ENCODE measurements at places on chromosomes 5 and 9.

DNA sequence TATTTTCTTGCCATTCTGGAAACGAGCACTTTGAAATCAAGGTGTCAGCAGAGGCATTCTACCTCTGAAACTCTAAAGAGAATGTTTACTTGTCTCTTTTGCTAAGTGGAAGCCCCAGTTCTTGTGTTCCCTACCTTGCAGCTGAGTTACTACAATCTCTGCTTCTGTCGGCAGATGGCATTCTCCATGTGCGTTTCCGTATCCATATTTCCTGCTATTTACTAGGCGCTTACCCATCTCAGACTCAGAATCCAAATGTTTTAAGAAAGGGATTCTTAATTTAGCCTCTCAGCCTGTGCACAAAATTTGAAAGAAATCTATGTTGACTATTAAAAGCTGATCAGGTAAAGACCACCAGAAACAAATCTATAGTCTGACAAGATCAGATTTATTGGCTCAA is 221.3 kb upstream of the FTMT start:
- DNase-seq: no peak

GRCh38 chr5:174348311-174348981 is 302.9 kb downstream of the NSG2 start:
- DNase-seq: no peak

DNA sequence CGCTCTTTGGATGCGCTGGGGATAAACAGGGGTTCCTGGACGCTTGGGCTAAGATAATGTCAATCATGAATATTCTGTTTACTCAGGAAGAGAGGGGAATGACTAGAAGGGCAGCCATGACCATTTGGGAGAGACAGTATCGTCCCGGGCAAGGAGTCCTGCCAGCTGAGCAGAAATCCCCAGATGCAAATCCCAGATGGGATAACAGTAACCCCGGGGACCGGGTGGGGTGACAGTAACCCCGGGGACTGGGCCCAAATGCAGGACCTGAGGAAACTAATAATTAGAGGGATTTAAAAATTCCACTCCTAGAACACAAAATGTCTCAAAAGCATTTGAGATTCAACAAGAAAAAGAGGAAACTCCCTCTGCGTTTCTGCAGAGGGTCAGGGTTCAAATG is 189.0 kb upstream of the PPP1R26 start:
- no peak for DNase-seq

DNA sequence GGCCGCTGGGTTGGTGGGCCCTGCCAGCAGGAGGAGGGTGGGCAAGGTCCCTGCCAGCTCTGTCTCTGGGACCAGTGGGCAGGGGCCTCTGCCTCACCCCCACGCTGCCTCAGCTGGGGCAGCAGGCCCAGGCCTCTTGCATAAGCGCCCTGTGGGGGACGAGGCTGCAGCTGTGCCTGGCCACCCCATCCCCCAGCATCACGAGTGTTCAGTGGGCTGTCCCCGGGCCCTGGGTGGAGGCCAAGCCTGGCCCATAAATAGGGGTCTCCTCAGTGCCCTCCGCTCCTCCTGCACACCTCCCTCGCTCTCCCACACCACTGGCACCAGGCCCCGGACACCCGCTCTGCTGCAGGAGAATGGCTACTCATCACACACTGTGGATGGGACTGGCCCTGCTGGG is at the start of gene PTGDS:
Gene PTGDS (plus strand): TSS at position 282 of the 400 bp plus-strand sequence. CDS start 75 bp downstream, at position 357.
- DNase-seq: no peak

GRCh38 chr5:88230546-88231066 is 38.0 kb downstream of the TMEM161B start:
- DNase-seq: no peak

DNA sequence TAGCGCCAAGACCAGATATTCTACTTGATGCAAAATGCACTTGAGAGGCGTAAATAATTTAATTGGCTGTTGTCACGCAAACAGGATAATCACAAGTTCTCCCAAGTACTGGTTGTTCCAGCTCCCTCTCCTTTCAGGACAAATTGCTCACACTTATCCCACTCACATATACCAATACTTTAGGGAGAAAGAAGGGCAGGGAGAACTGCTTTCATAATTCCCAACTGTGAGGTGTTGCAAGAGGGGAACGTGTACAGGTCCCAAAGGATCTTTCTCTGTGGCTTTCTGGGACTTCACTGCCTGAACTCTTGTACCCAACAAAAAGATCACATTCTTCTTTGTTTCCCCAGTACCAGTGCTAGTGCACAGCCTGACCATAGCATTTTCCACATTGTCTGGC is 21.5 kb upstream of the TGFBI start:
- DNase-seq: no peak

DNA sequence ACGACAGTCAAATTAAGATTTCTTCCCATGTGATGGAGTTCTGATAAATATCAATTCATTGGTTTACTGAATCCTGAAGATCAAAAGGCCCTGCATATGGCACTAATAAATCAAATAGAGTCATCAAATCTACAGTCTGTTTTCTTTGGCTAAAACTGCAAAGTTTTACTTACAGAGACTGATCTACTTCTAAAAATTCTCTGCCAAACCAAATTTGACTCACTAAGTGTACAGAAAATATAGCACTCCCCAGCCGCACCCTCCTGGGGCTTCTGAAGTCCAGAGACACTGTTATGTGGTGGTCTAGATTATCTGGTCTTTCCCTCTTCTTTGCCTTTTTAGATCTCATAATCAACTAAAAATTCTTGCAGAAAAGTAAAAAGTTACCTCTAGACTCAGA is 237.7 kb downstream of the MLLT3 start:
- no peak for DNase-seq

- no peak for DNase-seq
These were observed 173.4 kb downstream of the DNAH5 start for GRCh38 chr5:13771011-13771571.

DNA sequence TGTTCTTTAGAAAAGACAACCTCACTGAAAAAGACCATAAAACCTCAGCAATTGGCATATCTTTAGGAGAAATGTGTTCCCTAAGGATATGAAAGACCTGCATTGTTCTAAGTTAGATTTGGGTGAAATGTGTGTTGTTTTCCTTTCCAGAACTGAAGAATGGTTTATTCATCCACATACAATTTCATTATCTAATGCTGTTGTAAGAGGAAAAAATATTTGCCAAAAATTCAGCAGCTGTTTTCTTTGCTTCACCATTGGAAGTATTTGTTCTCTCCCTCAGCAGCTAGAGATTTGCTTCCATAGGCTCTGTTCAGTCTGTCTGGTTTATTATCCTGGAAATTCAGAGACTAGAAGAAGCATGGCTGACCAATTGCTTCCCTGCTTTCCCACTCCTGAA is 150.9 kb downstream of the ISOC1 start:
- DNase-seq: no peak

DNA sequence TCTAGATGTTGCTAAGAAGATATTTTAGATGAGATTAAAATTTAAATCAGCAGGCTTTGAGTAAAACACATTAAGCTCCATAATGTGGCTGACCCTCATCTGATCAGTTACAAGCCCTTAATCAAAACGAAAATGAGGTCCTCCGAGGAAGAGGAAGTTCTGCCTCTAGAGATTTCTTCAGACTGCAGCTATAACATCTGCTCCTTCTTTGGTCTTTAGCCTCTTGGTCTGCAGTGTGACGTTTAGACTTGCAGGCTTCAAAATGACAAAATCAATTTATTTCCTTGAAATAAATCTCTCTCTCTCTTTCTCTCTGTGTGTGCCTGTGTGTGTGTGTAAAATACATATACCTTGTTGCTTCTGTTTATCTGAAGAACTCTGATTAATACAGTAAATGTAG is 1429.8 kb upstream of the CDH9 start:
- peak; percentile 20 for DNase-seq

DNA sequence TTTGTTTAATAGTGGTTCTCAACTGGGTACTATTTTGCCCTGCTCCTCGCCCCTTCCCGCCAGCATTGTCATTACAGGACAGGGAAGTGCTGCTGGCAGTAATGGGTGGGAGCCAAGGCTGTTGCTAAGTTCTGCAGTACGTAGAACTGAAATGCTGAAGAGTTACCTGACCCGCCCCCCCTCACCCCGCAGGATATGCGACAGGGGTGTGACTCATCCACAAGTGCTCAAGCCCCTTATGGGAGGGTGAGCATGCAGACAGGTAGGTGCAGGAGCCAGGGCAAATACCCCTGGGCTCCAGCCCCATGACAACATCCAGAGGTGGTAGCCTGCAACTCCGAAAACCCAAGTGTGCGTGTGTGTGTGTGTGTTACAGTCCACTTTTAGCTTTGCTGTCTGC is 35.7 kb downstream of the LRRC70 start:
- no peak for DNase-seq

- DNase-seq: no peak
These were observed 84.3 kb upstream of the SLC1A3 start for GRCh38 chr5:36521838-36522745.

DNA sequence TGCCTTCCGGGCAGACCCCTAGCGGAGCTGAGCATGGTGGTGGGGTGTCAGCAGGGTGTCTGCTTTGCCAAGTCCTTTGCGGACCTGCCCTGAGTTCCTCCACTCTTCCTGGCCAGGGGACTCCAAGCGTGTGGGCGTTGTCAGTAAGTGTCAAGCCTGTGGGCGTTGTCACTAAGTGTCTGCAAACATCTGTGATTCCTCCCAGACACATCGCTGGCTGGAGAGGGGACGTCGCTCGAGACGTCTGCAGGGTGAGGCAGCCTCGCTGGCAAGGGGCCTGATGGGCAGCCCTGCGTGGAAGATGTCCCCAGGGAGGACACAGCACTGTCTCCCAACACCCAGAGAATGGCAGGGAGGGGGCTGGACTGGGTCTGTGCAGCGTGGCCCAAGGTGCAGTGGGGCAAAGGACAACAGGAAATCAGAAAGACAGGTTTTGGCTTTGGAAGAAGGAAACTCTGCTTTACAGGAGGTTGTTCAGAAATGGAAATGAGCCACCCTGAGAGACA is 28.8 kb downstream of the ADAMTSL2 start:
- DNase-seq: peak; percentile 31

- DNase-seq: no peak
These were observed 6.5 kb downstream of the TLE1 start for GRCh38 chr9:81682797-81683196.

- DNase-seq: no peak
These were observed 123.6 kb downstream of the SAXO1 start for GRCh38 chr9:18909140-18910018.

DNA sequence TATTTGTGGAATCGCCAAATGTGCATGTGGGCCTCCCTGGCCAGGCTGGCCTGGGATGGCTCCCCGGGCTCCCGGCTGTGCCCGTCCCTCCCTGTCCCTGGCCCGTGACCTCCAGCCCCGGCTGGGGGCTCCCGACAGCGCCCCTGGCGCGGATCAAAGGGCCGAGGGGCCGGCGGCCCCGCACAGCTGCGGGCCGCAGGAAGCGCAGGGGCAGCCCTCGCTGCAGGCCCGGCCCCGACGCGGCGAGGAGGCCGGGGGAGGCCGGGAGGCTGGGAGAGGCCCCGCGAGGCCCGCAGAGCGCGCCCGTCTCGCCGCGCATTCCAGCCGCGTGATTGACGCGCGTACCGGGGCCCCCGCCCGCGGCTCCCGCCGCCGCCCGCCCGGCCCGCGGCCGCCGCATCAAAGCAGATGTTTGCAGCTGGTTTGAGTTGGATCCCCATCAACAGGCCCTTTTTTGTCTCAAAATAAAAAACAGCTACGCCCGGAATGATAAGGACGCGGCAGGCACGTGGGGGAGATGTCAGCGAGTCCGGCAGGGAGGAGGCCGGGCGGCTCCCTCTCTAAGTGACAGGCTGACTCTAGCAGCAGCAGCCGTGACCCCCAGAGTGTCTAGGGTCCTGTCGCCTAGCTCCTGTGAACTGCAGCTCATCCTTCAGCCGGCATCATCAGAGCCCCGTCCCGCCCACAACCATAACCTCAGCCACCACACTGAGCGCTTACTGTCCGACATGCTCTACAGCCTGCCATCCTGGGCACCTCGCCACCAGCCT is 69.4 kb downstream of the LMX1B start:
- DNase-seq: no peak

- no peak for DNase-seq
These were observed 2.4 kb downstream of the GLIPR2 start for GRCh38 chr9:36138901-36139300.

GRCh38 chr9:92146610-92147009 is 31.4 kb upstream of the SPTLC1 start:
- no peak for DNase-seq

- DNase-seq: no peak
These were observed 138.0 kb upstream of the GHR start for GRCh38 chr5:42285230-42285629.

DNA sequence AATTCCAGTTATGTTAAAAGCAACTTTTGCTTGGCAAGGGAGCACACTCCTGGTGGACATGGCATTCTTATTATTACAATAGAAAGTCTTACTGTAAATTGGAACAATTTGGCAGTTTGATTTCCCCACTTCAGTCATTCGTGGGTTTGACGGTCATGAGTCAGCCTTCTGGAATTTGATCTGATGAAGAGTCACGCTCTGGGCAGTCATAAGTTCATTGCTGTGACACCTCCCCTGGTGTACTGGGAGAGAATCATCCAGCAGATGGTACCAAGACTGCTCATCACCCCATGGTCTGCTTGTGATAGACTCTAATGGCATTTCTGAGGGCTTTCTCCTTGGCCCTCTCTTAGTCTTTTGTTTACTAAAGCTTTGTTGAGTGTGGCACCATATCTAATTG is 53.8 kb downstream of the GLRA1 start:
- no peak for DNase-seq

GRCh38 chr5:160183075-160183474 is 46.2 kb upstream of the FABP6 start:
- no peak for DNase-seq

- no peak for DNase-seq
These were observed 65.6 kb downstream of the POU5F2 start for GRCh38 chr5:93675460-93676450.

GRCh38 chr5:7066471-7067235 is 329.3 kb upstream of the ADCY2 start:
- no peak for DNase-seq

DNA sequence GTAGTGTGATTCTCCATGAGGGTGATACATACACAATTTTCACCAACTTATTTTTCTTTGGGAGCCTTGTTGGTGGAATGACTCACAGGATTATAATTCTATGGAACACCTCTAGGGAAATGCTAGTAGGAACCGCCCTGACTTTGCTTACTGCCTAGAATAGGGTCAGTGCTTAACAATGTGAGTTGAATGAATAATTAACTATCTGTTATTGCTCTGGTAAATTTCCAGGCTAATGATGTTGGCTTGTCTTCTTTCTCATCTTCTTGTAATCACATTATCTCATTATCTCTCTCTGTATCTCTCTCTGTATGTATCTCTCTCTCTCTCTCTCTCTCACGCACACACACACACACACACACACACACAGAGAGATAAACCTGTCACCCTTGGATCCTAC is 291.1 kb downstream of the TRIM32 start:
- DNase-seq: no peak

GRCh38 chr9:134547161-134548100 is 94.2 kb upstream of the COL5A1 start:
- no peak for DNase-seq

- no peak for DNase-seq
These were observed 58.5 kb upstream of the IER5L start for GRCh38 chr9:129236441-129237145.

- DNase-seq: peak; percentile 84
These were observed at the start of gene GPR107 for GRCh38 chr9:130053504-130054324. GPR107 (plus strand) TSS chr9:130053906; CDS start chr9:130053933, 27 bp downstream.

DNA sequence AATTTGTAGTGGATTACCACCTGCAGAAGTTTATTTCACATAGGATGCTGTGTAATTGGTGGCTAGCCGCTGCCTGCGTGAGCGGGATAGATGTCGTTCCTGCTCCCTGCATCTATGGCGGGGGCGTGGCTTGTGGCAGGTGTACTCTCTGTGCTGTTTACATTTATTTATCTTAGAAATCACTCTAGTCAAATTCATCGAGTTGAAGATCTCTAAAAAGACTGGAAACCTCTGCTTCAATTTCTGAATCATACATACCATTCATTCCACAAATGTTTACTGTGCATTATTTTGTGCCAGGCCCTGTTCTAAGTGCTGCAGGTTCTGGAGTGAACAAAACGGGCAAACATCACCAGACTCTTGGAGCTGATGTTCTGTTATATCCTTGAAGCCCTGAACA is 11.9 kb downstream of the ROPN1L start:
- no peak for DNase-seq

Measured in RPMI8226 (cell line).